ENCODE measurements at places on chromosomes 4 and X.

DNA sequence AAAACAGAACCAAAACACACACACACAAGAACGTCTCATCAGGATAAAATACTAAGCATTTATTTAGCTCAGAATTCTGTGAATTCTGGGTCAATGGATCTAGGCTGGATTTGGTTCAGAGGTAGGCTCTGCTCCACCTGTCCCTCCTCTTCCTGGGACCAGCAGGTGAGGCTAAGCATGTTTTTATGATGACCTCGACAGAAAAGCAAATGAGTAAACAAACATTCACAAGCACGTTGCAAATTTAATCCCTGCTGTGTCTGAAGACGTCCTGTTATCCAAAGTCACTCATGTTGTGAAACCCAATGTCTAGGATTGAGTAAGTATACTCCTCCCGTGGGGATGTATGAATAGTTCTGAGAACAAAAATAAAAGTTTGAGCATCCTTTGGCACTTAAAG is 371.4 kb upstream of the TECRL start:
- no peak for DNase-seq

GRCh38 chr4:164617911-164618310 is 136.0 kb upstream of the SMIM31 start:
- DNase-seq, result no peak

DNA sequence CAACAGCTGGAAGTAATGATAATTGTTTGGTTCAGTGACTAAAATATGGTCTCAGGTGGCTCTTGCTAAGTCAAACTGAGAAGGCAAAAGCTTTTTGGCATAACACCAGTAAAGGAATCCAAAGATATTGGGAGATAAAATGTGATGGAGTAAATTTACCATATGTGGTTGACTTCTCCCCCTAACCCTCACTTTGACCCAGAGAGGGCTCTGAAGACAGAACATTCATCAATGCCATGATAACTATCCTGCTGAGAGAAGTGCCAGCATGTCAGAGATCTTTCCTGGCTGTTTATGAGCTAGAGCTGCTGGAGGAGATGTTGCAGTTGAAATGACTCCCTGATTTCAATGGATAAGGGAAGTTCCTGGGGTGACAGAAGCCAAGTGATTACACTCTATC is 213.4 kb downstream of the SPCS3 start:
- no peak for DNase-seq

- DNase-seq, result no peak
Measured at GRCh38 chr4:83268491-83268890, 16.1 kb downstream of the COQ2 start.

All from CD4-positive, alpha-beta T cell treated with Interferon alpha-2 for 1 hour (primary cell).